Stimulated activated CD8-positive, alpha-beta memory T cell treated with anti-CD3 and anti-CD28 coated beads, Interleukin-2, amount 100 ng/mL, for 1 hour (primary cell): ENCODE measurements at places on chromosomes 16 and 17.

DNA sequence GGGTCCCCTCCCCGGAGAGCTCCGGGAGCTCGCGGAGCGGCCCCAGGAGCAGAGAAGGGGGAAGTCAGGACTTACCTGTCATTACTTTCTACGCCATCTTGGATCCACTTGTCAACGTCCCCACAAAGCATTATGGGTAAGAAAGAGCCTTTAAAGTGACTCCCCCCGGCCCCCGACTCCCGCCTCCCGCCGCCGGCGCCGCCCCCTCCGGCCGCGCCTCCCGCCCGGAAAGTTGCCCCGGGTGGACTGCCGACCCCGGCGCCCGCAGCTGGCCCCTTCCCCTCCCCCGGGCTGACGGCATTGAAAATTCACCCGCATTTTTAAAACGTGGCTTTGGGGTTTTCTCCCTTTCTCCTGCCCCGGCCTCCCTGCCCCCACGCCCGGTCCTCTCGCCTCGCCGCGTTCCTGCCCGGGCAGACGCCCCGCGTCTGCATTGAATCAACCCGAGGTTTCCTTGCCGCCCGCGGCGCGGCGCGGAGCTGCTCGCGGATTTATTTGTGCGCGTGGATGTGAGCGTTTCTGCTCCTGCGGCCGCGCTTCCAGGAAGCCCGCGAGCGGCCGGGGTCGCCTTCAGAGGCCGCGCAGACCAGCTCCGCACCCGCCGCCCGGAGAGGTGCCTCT, at the start of gene HELZ:
Gene HELZ, minus strand, starts transcription at position 124 of the 621 bp plus-strand sequence. CDS start 26,392 bp downstream, outside the sequence.
- DNase-seq = peak; percentile 51

DNA sequence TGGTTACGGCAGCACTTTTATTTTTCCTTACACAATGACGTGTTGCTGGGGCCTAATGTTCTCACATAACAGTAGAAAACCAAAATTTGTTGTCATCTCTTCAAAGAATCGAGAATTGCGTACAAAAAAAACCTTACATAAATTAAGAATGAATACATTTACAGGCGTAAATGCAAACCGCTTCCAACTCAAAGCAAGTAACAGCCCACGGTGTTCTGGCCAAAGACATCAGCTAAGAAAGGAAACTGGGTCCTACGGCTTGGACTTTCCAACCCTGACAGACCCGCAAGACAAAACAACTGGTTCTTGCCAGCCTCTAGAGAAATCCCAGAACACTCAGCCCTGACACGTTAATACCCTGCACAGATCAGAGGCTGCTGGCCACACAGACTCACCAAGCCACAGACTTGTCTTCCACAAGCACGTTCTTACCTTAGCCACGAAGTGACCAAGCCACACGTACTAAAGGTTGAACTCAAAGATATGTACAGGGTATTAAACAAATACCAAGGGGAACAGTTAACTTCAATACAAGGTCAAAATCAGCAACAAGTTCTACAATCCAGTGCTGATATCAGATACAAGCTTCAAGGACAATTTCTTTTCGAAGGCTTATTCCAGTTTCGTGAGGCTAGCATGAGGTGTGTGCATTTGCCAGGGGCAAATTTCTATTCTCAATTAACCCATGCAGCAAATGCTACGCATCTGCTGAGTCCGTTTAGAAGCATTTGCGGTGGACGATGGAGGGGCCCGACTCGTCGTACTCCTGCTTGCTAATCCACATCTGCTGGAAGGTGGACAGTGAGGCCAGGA, 2.4 kb downstream of the ACTG1 start:
- no peak for DNase-seq

DNA sequence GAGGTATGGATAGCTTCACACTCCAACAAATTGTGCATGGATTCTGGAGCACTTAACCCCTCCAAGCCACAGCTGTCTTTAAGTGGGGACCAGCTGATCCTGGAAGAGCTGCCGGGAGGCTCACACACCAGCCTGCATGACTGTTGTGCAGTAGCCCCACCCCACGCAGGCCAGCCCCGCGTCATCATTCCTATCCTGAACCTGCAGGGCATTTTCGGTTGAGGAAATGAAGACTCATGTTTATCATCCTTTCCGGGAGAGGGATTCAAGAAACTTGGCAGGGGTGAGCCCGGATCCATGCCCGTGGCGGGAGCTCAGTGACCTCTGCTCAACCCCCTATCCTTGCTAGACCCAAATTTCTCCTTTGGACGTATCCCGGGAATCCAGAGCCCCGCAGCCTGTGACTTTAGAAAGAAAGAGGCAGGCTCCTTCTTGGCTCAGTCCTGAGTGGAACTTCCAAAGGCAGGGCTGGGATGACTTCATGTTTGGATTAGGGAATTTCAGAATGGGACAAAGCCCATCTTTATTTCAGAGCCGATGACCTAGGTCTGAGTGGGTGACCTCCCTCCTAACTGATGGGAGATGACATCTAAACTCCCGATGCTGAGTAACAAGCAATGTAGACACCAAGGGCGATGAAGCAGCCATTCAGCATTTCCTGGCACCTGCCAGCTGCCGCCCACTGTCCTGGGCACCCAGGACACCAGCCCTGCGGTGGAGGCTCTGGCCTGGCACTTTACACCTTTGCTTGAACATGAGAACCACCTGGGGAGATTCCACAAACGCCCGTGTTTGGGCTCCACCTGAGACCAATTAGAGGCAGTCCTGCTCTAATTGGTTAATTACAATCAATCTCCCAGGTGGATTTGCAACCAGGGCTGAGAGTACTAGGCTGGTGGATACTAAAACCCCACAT, 43.3 kb upstream of the CMIP start:
- no peak for DNase-seq

DNA sequence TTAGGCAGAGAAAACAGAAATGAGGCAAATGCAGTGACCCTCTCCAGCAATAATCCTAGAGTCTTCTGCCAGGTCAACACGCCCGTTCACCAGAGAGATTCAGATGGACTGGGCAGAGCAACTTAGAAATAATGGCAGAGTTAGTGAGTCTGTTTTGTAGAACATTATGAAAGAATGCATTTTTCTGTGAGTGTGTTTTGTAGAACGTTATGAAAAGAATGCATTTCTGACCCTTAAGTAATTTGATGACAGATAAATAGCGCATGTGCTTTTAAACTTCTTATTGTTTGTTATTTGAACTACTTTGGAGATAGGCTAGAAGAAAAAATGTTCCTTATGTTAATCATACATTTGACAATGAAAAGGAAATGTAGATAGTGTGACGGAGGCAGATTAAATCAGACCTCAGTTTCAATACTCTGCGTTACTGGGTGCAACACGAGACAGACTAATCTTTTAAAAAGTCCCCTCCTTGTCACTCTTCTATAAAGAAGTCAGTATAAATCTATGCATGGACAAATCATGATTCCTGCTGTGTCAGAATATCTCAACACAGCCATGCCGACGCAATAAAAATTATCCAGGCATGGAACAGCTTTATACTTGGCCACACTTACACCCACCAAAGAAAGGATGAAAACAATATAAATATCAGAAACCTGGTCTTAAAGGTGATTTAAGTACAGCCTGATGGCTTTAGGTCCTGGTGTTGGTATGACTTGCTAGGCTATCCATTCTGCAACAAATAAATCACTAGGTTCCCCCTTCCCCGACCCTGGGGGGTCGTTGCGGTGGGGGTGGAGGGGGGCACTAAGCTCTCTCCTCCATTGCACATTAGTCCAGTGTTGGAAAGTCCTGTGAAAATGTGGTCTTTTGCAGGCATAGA, 47.8 kb downstream of the MARCHF10 start:
- no peak for DNase-seq

- no peak for DNase-seq
Measured at GRCh38 chr17:57902800-57903759, 52.1 kb downstream of the CUEDC1 start.

GRCh38 chr17:65547253-65547670, 14.2 kb downstream of the AXIN2 start:
- no peak for DNase-seq

DNA sequence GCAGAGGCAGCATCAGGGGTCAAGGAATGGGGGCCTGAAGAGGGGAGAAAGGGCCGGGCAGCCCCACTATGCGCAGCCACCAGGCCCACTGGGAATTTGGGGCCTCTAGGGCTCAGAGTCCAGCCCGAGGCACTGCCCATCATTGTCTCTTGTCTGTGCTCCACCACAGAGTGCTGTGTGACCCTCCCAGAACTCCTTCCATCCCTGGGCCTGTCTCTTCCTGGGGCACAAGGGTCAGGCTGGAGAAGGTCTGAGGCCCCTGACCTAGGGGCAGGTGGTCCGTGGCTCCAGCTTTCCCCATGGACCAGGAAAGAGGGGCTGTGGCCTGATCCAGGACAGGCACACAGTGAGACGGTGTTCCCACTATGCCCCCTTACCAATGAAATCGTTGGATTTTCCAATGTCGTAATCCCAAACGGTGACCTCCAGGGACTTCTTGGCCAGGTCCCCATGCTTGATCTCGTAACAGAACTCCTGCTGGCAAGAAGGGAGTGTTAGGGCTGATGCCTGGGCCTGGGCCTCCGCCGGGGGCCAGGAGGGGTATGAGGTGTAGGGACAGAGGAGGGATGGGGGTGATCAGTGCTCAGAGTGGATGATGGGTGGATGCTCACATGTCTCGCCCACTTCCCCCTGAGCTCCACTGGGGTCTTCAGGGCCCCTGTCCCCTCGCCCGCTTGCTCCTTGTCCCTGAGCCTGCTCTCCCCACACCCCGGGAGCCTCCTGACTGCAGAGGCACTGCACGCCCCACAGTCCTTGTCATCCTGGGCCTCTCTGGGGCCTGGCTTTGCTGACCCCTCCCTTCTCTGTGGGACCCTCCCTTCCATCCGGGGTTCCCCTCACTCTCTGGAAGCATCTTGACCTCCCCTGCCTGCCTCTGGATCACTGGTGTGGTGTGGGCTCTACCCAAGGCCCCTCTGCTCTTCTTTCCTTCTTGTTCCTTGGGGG, 10.7 kb downstream of the SCGB1C2 start:
- no peak for DNase-seq

- no peak for DNase-seq
Measured at GRCh38 chr16:46687486-46687885, 1.5 kb downstream of the VPS35 start.

- no peak for DNase-seq
Measured at GRCh38 chr16:20768121-20768520, 4.3 kb downstream of the ACSM3 start.

GRCh38 chr17:68759343-68760140, 158.4 kb upstream of the FAM20A start:
- no peak for DNase-seq

GRCh38 chr17:57257195-57257894, 1.0 kb downstream of the MSI2 start:
- no peak for DNase-seq

GRCh38 chr16:20937736-20938135, 37.2 kb downstream of the LYRM1 start:
- DNase-seq = no peak

DNA sequence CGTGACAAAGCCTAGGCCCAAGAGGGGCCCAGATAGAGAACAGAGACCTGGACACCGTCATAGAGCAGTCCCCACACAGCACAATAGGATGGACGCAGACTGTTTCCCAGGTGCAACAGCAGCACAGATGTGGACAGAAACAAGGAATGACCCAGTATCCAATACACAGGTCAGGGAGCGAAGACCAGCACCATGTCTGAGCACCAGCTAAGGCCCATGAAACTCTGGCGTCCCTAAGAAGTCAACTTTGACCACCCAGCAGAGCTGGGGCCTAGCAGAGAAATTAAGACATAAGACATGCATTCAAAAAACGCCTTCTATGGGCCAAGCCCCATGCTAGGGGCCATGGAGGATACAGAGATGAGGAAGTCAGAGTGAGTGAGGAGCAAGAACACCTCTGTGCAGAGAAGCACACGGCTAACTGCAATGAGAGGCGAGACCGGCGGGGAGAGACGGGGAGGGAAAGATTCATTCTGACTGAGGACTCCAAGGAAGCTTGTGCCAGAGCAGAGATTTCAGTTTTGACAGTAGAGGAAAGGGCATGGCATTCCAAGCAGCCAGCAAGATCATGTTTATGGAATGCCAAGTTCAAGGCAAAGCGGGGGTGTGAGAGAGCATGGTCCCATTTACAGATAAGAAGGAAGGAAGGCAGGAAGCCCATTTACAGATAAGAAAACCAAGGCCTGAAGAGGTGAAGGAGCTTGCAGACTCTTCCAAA, 50.8 kb downstream of the PITPNM3 start:
- DNase-seq = no peak

DNA sequence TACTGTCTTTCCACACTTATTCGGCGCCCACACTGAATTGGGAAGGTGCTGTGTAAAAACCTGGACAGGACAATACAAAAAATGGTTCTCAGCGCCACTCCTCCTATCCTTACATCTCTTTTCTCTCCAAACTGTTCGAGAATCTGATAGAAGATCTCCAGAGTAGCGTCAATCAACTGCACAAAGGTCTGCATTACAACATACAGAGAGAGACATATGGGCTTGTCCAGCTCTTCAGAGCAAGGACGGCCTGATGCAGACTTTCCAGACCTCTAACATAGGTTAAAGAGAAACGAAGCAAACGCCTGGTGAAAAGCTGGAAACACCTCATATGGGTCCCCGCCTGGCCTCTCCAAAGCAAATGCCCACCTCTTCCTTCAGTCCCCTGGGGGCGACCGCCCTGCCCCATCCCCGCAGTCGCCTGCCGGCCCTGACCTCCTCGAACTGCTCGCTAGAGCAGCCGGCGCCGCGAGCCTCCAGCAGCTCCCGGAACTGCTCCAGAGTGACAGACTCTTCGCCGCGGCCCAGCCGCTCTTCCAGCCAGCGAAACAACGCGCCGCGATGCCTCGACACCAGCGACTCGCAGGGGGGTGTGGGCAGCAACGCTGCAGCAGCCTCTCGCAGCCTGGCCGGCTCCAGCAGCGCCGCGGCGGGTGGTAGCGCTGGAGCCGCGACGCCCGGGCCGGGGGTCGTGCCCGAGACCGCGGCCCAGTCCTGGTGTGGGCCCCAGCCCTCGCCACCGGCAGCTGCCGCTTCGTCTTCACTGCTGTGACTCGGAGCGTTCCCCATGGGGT, 526 bp downstream of the ZZEF1 start:
- DNase-seq = peak; percentile 4

GRCh38 chr17:45070001-45070400, 8.9 kb downstream of the NMT1 start:
- DNase-seq = no peak

GRCh38 chr17:59558039-59558438, 7.4 kb upstream of the DHX40 start:
- no peak for DNase-seq

DNA sequence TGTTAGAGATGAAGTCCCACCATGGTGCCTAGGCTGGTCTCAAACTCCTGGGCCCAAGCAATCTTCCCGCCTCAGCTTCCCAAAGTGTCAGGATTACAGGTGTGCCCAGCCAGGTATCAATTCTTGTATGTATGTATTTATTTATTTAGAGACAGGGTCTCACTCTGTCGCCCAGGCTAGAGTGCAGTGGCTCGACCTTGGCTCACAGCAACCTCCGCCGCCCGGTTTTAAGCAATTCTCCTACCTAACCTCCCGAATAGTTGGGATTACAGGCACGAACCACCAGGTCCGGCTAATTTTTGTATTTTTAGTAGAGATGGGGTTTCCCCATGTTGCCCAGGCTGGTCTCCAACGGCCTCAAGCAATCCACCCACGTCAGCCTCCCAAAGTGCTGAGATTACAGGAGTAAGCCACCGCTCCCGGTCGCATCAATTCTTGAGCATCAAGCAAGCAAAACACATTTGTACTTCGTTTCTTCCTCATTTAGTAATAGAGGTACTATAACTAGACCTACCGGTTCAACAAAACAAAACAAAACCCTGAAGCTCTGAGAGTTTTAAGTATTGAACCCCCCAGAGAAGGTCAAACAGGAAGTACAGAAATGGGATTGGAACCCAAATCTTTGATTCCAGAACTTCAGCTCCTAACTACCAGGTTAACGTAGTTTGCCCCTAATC, 1.0 kb upstream of the ZNF500 start:
- DNase-seq = no peak

GRCh38 chr17:41474863-41475262, 6.1 kb downstream of the KRT35 start:
- no peak for DNase-seq
